ENCODE measurements at places on chromosomes 2 and 18.

- no peak for DNase-seq
These were observed 14.0 kb upstream of the ITGAV start for GRCh38 chr2:186575856-186576255.

DNA sequence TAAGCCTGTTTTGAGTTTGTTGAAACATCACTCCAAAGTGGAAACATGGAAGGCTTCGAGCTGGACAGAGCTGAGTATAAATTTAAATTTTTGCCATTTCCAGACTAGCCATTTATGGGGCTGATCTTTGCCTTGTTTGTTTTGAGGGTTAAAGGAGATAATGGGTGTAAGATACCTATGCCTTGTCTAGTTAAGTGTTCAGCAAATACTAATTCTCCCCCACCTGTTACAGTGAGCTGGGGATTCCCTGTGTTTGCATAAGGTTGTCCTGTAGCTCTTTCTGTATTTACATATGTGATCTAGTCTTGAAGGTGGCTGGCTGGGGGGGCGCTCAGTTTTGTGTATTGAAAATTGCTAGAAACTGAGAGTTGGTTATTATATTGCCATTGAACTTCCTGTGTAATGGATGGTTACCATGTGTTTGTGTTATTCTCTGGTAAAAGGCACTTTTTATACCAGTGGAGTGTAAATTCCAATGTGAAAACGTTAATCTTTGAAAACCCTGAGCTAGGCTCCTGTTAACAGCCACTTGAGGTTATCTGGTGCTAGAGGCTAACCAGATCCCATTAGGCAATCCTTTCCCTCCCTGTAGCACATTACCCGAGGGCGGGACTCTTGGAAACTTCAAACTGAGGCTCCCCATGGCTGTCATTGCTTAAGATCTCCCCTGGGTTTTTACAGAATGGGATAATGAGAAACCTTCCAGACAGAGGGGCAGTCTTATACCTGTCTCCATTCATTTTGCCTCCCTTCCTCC, 26.7 kb downstream of the TANC1 start:
- no peak for DNase-seq

DNA sequence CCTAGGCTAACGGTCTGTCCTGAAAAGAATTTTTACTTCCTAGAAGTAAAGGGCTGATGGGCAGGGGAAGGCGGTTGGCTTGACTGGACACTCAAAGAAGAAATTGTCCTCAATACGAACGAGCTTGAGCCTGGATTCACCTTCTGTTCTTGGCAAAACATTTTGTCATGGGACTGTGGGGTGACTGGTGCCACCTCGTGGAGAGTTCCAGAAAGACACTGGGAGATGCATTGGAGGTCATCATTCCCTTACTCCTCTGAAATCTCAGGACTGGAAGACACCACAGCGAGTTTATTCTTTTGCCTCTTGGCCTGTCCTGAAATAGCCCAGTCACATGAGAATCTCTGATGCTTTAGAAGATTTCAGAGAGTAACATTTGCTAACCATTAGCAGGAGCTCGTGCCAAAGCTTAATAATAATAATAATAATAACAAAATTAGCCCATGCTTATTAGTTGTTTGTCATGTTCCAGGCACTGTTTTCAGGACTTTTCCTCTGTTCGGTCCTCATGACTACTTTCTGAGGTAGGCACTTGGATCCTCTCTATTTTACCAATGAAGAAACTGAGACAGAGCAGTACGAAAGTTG, 44.5 kb downstream of the TMEM182 start:
- DNase-seq = peak; percentile 37

- DNase-seq = no peak
These were observed 6.8 kb upstream of the COX7A2L start for GRCh38 chr2:42367835-42368234.

GRCh38 chr2:11065833-11066485, 89.3 kb upstream of the SLC66A3 start:
- DNase-seq = no peak

GRCh38 chr2:241762933-241763369, 13.7 kb upstream of the GAL3ST2 start:
- peak; percentile 44 for DNase-seq

DNA sequence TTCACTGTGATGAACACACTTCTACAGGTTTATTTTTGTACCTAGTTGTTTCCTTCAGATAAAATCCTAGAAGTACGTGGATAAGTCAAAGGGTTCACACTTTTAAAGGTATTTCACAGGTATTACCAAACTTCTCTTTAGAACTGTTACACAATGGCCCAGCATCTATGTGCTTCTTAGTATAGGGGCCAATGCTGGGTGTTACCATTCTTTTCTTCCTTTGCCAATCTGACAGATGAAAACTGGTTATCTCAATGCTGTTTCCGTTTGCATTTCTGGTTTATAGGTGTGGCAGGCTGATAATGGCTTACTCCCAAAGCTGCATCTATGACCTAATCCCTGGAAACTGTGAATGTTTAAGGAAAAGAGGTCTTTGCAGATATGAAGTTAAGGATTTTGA, 2.8 kb upstream of the TCF7L1 start:
- no peak for DNase-seq

- DNase-seq = no peak
These were observed 12.9 kb downstream of the HS1BP3 start for GRCh38 chr2:20638014-20638413.

- no peak for DNase-seq
These were observed 167.7 kb downstream of the TXNL1 start for GRCh38 chr18:56470406-56471351.

DNA sequence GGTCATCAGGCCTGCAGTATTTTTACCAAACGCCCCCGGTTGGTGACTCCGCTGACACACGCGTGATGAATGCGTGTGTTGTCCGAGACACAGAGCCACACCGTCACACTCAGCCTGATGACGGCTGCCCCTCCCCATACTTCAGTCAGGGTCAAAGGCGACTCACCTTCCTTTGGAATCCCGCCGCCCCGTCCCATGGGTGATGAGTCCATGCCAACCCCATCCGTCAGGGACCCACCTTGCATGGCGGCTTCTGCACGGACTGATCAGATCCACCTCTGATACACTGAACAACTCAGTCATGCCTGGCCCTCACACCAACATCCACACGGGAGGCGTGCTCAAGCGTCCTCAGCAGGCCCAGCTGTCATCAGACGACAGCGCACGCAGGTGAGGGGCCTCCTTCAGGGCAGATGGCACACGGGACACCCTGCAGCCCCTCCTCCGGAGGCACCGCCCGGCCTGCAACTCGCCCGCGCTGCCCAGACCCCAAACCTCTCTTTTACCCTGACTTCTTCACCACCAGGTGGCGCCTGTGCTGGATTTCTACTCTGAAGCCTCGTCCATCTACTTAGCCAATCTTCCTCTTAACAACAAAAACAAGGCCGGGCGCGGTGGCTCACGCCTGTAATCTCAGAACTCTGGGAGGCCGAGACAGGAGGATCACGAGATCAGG, 89.2 kb downstream of the ZNF516 start:
- peak; percentile 50 for DNase-seq

GRCh38 chr2:224941960-224942359, 100.3 kb downstream of the DOCK10 start:
- no peak for DNase-seq

DNA sequence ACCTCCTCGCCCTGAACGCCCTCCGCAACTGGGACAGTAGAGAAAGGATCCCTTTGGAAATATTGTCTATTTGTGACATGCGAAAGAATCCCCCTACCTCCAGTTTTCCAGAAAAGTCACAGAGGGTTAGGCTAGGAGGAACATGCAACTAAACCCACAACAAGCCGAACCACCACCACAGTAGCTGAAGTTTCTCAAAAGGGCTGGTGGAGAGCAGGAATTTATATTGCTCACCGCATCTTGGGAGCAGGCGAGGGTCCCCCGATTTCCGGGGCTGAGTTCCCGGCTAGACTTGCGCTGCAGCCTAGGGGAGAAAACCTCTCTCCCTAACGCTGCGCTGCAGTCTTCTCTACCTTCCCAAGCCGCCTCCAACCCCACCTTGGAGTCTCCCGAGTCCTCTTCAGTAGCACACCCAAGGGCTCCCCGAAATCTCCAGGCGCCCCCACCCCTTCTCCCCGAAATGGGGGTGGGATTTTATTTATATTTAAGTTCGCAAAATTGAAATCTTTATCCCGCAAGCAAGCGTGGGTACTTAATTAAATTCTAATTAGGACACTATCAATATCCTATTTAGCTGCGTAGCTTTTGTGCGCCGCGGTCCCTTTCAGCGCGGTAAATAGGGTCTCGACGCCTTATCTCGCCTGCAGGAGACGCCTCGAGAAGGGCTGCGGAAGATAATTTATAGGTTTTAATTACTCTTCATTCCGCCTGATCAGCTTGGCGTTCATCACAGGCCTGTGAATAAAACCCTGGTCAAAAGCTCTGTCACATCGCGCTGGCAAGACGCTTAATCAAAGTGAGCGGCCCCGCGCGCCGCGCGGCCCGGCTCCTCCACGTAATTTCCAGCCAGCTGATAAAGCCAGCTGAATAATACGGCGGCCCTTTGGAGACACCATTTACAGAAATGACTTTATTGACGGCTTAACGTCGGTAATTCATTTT, 2.0 kb upstream of the EN1 start:
- DNase-seq = no peak

DNA sequence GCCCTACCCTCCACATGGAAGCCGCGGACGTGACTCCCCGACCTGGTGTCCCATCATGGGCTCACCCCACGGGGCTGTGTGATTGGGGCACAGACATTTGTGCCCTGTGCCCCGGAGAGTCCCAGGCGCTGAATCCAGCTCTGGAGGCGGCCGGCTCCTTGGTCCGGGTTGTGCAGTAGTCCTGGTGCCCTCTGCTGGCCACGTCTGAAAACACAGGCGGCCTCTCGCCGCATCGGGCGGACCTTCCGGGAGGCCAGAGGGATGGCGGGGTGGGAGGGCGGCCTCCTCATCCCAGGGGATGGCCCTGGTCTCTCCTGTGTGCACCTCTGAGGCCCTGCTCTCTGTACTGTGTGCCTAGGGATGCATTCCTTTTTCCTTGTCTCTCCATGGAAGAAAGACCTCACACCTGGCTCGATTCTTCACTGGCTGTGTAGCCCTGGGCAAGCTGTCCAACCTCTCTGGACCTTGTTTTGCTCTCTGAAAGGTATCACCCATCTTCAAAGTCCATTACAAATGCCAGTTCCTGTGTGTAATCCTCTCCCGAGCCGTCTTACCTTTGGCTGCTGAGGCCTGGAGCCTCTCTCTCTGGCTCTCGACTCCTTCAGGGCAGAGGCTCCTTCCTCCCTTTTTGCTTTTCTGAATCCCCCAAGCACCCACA, 27.6 kb downstream of the CELF4 start:
- DNase-seq = peak; percentile 57

- peak; percentile 8 for DNase-seq
These were observed 128.4 kb upstream of the CBLN2 start for GRCh38 chr18:72672364-72673184.

- no peak for DNase-seq
These were observed 44.7 kb upstream of the EML6 start for GRCh38 chr2:54678719-54679118.

GRCh38 chr18:49481317-49481716, 5.7 kb downstream of the C18orf32 start:
- no peak for DNase-seq

DNA sequence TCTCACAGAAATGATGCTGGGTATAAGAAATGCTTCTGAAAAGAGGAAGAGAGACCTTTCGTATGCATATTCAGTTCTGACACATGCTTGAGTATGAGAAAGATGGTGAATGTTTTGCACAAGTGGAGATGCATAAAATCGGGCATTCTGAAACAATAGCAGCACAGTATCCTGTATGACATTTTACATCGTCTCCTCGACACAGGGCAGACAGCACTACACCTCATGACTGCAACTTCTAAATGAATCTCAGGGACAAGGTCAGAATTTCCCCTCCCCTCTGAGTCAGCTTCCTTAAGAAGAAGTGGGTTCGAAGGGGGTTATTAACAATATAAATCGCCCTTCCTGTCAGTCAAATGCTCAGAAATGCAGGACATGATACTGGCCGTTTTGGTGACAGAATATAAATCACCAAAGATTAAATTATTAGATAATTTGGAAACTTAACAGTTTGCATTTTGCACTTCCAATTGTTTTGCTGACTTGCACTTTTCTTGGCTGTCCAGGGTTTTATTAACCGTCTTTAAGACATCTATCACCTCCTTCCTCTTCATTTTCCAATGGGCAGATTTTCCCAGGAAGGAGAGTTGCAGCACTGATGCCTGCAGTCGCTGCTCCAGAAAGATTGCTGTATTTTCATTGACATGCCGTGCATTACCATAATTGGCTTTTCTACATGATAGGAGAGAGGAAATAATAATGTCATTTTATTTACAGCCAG, 57.2 kb downstream of the TSHZ1 start:
- no peak for DNase-seq

DNA sequence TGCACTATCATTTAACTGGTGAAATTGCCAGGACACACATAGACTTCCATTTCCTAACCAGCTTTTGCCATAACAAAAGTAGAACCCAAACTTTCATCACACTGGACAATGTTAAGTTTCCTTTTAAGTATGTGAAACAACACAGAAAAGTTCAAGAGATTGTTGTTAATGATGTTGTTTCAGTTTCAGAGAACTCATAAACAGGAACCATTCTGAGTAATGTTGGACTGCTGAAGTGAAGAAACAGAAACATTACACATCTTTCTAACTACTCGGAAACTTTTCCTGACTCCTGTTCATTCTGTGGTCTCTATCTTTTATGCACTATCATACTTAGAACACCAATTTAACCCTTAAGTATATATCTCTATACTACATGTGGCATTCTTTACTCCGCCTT, 179.2 kb downstream of the RIT2 start:
- DNase-seq = no peak

- DNase-seq = peak; percentile 22
These were observed 86.2 kb downstream of the METTL8 start for GRCh38 chr2:171347591-171348032.

GRCh38 chr2:198479065-198479464, 674.7 kb downstream of the PLCL1 start:
- no peak for DNase-seq

DNA sequence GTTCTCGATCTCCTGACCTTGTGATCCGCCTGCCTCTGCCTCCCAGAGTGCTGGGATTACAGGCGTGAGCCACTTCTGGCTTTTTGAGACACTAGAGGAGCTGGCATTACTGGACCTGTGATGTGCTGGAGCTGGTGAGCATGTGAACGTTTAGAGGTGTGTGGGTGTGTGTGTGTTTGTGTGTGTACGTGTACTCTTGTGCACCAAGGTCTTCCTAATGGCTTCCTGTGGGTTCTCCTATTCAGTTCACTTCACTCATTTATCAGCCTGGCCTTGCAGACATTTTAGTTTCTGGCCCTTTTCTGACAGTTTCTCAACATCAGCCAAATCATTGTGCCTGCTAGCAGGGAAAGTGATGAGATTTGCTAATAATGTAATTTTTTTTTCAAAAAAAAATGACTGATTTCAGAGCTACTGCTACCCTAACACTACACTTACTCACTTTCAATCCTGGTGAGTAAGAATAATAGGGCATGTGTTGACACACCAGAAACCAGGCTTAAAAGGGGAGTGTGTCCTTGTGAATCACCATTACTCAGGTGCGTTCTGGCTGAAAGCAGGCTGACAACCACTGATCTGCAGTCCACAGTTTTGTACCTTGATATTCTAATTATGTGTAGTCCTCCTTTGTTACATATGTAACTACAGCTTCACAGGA, 41.0 kb upstream of the ACTR3 start:
- peak; percentile 58 for DNase-seq

- no peak for DNase-seq
These were observed 74.6 kb downstream of the ASB1 start for GRCh38 chr2:238501311-238501710.
